ENCODE measurements at places on chromosomes 3 and 15. TPM values are rescaled to one million over a fixed set of nuclear protein-coding genes. Genes with fewer than 3 reads are reported as not detected.

- DNase-seq: no peak
Measured at GRCh38 chr3:81497572-81498251, 263.7 kb downstream of the GBE1 start.

GRCh38 chr15:33971811-33972210, 3.5 kb downstream of the CHRM5 start:
- DNase-seq: no peak

DNA sequence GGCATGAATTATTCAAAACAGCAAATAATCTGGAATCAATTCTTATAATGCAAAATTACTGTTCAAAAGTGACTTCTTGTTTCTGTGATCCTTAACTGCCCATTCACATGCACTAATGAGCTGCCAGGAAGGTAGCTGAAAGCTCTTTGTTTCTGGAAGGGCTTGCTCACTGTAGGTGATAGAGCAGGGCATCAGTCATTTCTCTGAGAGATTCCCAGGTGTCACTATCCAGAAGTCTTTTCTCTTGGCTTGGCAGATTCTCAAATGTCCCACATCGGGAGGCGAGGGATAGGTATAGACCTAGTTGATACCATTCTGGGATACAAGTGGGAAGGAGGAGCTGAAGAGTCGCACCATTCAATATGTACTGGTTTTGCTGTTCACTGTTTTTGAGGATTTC, 35.0 kb downstream of the C3orf85 start:
- no peak for DNase-seq

- DNase-seq: no peak
Measured at GRCh38 chr3:191476066-191476772, 15.3 kb downstream of the PYDC2 start.

- no peak for DNase-seq
Measured at GRCh38 chr3:161946443-161946960, 449.9 kb downstream of the OTOL1 start.

DNA sequence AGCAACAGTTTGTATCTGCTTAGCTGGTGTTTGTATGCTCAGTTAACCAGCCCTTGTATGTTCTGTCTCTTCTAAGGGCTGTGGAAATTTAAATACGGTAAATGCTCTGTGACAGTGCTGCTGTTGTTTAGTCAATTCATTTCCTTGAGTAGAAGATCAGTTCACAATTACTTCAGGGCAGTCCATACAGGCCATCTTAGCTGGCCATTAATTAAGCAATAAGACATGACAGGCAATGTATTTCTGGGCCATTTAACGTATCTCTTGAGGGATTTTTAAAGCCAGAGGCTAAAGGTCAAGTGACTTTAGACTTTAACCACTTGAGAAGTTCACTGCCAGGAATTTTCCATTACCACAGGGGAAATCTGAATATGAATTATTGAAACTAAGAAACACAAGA, 351.8 kb downstream of the ZIC1 start:
- DNase-seq: no peak

Gene SEMA3G
- total RNA-seq: not detected

Gene GNB4
- 77.6 TPM for total RNA-seq

DNA sequence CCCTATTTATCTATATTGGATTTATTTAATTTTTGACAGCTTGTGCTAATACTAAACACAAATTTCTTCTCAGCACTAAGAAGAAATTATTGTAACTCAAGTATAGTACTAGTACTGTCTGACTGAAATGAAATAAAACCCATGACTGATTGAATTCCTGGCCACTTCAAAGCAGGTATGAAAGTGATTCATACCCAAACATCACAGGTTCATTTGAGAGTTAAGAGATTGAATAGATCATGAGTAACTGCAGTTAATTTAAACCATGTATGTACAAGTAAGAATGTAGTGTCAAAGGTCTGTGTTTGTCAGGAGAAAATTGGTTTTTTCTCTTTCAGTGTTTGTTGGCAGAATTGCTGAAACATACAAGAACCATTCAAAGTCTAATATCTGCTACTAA, 332.0 kb upstream of the GRM7 start:
- no peak for DNase-seq

DNA sequence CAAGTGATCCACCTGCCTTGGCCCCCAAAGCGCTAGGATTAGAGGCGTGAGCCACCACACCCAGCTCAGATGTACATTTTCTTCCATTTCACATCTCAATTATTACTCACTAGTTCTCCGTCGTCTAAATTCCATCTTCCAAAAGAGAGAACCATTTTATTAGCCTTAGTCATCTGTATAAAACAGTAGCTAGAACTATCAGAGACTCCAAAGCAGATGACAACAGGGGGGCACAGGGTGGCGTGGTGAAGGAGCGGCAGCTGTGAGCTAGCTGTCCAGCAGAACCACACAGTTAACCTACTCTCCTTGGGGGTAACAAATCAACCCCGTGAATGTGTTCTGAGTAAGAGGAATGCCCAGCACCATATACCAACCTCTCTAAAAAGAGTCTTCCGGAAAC, 7.1 kb downstream of the SLC25A20 start:
- no peak for DNase-seq

DNA sequence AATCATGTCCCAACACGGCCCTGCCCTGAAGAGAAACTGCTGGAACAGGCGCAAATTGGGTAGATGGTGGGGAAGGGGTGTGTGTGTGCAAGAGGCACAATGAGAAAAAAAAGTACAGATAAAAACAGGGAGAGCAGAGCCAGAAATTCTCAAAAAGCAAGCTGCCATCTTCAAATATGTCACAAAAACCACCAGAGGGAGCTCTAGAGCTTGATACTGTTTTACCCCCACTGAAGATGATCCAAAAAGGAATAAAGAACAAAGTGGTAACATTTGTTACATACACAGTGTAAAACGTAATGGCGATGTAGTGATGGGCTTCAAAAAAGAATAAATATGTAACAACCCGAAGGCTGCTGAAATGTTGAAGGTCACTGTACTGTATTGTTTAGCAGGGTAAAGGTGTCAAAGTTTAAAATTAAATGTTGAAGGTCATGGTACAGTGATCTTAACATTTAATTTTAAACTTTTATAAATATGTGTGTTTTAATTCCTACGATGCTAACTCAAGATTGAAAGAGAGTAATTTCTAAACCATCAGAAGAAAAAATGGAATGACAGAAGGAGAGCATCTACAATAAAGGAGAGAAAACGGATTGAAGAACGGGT, 6.0 kb downstream of the SNRPA1 start:
- no peak for DNase-seq

GRCh38 chr3:50671331-50671730, 3.4 kb upstream of the DOCK3 start:
- no peak for DNase-seq

Gene EOGT
- 28.9 TPM for total RNA-seq

DNA sequence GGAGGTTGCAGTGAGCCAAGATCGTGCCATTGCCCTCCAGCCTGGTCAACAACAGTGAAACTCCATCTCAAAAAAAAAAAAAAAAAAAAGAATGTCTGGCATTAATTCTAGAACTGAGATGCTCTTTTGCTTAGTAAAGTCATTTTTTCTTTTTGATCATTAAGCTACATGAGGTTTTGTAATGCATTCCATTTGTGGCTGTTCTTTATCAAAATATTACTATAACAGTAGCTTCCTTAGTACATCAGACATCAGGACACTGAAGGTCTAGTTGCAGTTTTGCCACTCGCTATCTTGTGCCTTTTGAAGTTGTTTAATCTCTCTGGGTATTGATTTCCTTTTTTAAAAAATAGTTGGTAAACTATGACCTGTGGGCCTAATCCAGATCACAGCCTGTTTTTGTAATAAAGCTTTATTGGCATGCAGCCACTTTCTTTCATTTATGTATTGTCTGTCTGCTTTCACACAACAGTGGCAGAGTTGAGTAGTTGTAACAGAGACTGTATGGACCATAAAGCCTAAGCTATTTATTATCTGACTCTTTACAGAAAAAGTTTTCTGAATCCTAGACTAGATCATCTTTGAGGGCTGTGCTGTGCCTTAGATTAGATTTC, 76.6 kb downstream of the SLC25A26 start:
- no peak for DNase-seq

DNA sequence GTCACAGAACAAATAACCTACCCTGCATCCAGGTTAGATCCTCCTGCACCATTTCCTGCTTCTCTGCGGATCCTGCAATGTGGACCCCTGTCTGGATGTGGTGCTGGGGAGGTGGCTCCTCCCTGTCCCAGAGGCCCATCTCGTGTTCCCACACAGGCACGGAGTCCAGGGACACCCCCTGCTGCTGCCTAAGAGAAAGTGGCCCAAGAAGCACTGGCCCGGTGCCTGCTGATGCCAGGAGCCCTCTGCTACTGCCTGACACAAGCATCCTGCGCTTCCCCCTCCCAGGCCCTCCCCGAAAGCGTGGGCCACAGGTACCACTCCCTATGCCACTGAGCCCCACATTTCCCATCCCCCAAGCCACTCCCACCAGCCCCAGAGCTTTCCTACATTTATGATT, 48.6 kb downstream of the ZNF445 start:
- DNase-seq: no peak

- no peak for DNase-seq
Measured at GRCh38 chr3:164476631-164477030, 601.7 kb downstream of the SI start.

Gene SLC51B
- total RNA-seq: not detected

All from chondrocyte (in vitro differentiated cells).